ENCODE measurements at places on chromosomes 4 and X.

DNA sequence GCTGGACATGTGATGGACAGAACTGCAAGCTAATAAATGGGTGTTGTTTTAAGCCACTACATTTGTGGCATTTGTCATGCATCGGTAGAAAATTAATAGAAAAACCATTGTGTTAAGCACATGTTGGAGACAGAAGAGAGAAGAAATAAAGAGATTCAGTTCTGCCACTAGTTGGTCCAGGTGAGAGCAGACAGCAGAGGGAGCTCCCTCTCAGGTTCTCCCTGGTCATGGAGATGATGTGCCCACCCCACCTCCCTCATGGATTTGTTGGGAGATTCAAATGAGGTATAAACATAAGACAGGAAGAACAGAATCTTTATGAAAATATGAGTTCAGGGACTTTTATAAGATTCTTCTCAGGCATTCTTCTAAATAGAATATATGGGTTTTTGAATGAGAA, 36.8 kb upstream of the OCIAD2 start:
- no peak for DNase-seq

DNA sequence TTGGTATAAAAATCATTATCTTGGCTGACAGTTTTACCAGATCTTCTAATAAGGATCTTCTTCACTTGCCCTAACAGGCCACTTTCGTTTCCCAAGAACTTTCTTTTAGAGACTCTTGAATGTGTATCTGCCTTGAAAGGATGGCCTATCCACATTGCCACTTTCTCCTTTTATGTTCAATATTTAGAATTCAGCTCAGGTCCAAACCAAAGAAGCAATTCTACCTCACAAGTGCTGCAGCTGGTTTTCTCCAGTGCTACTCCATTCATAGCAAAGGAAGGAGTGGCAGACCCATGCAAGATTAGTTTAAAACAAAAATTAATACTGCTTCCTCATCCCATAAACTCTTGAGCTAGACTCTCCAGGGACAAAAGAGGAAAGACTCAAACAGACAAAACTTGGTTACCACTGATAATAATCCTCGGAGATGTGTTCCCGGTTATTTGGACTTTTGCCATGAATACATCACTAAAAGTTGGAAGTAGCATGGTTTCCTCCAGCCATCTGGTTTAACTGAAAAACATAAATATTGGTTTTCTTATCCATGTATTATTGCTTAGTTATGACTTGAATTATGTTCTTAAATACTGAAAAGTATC, 401.8 kb downstream of the PABPC4L start:
- no peak for DNase-seq

DNA sequence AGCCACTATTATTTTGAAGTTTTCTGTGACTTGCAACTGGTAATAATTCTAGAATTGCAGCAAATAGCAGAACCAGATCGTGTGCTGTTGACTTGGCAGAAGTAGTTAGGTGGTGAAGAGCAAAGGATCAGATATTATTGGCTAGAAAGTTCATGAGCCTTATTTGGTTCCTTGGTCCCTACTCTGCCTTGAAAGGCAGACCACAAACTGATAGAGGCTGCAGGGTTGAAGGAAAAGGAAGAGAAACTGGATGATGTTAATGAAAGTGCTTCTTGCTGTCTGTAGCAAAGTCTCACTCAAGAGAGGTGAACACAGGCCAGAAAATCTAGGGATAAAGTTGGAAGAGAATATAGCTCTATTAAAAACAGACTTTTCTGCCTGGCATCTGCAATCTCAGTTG, 41.2 kb upstream of the RNF150 start:
- DNase-seq: no peak

- DNase-seq: no peak
Measured at GRCh38 chr4:113869743-113870375, 108.3 kb upstream of the CAMK2D start.

DNA sequence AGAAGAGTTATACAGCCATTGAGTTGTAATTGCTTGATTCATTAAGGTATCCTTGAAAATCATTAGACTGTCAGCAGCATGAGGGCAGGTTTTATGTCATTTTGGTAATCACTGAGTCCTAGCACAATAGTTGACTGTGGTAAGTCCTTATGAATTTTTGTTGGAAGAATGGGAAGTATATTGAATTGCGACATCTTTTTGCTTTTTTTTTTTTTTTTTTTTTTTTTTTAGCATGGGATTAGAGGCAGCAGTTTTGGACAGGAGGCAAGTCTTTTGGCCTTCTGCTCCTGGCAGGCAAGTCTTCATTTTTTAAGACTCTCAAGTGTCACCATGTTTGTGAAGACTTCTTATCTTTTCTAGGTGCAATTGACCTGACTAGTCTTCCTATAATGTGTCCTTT, 29.7 kb downstream of the PRRG1 start:
- DNase-seq: no peak

All from kidney capillary endothelial cell (primary cell).